ENCODE measurements at places on chromosomes 16 and 17.

DNA sequence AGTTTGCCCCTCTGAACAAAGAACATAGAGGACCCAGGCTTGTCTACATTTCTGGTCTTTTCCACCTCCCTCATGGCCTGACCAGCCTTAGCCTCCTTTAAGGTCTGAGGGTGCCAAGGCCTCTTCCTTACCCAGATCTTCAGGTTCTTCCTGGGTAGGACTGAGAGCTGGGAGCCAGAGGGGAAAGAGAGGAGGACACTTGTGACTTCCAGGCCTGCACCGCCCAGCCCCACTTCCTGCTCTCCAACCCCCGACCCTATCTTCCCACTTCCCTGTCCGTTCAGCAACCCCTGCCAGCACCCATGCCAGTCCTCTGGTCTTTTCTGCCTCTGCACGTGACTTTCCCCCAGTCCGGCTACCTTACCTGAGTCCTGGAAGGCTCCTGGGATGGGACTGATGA, 534 bp downstream of the PRSS36 start:
- no peak for DNase-seq

GRCh38 chr16:84763629-84764028, 56.2 kb upstream of the CRISPLD2 start:
- no peak for DNase-seq

DNA sequence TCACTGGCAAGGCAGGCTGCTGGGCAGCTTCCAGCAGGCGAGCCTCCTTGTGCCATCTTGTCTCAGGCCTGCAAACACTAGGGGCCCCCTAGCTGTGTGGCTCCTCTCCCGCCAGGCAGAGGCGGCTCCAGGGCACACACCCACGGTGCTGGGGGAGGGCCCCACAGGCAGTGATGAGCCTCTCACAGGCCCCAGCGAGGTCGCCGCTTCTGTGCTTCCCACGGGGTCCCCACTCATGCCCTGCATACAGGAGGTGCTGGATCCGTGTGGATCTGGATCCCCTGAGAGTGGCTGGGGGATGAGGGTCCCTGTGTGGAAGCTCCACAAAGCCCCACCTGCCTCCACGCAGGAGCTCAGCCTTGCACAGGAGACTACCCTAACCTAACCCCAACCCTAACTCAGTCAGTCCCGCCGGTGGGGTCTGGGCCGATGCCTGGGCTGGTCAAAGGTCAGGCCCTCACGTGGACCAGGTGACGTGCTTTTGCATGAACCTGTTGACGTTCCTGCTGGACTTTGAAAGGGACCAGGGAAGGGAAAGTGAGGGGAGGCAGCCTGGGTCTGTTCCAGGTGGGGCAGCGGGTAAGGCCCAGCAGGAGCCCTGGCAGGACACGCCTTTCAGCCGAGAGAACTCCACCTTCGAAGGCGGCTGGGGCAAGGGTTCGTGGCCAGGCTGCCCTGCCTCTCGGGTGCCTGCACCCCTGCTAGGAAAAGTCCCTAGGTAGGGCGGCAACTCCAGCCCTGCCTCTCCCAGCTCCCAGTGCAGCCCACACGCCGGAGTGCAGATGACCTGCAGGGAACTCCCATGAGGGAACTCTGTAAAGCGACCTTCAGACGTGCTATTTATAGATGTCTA, 5.2 kb downstream of the SECTM1 start:
- DNase-seq, result no peak

DNA sequence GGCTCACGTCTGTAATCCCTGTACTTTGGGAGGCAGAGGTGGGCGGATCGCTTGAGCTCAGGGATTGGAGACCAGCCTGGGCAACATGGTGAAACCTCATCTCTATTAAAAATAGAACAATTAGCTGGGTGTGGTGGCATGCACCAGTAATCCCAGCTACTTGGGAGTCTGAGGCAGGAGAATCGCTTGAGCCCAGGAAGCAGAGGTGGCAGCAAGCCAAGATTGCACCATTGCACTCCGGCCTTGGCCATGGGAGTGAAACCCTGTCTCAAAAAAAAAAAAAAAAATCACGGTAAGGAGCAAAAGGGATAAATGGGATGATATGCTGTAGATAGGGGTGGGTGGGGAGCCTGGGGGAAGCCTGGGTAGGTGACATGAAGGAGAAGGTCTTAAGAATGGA, 20.4 kb upstream of the TMEM98 start:
- DNase-seq, result no peak

- no peak for DNase-seq
Measured at GRCh38 chr17:6753546-6753945, 2.3 kb upstream of the XAF1 start.

GRCh38 chr17:13153036-13153435, 135.2 kb upstream of the ELAC2 start:
- peak; percentile 27 for DNase-seq

DNA sequence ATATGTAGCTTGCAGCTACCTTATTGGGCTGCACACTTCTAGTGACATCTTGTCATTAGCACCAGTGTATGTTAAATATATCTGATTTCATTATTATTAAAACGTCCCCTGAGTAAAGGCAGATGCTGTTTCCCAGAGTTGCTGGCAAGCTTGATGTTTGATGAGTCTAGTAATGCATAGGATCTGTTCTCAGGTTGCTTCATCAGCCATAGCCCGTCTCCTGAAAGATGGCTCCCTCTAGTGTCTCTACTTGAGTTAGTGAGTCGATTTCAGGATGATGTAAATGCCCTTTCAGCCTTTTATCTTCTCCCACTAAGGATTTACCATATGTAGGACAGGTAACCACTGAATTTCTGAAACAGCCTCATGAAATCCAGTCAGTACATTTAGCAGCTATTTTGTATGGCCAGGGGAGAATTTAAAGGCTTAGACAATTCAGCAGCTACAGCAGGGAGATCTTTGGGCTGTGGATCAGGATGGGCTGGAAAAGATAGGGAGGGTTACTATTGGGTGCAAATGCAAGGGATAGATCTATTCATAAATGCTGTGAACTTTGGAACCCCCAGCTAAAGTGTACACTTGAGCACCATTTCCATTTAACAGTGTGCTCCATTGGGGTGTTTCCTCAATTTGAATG, 376.3 kb downstream of the CNTNAP4 start:
- DNase-seq, result peak; percentile 7

DNA sequence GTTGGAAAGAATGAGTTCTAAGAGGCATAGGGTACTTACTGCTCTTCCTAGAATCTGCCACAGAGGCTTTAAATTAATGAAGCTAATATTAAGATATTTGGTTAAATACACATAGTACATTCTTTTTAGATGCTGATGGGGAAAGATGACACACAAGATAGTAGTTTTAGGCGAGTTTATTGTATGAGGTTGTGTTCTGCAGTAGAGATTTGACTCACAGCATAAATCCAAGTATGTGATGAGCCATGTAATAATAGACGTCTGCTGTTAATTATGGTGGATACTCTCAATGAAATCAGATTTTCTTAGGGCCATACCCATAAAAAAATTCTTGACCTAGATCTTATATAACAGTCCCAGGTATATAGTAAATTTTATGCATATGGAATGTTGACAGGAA, 8.0 kb downstream of the TNRC6C start:
- no peak for DNase-seq

- DNase-seq, result no peak
Measured at GRCh38 chr17:11747441-11747840, 149.2 kb downstream of the DNAH9 start.

DNA sequence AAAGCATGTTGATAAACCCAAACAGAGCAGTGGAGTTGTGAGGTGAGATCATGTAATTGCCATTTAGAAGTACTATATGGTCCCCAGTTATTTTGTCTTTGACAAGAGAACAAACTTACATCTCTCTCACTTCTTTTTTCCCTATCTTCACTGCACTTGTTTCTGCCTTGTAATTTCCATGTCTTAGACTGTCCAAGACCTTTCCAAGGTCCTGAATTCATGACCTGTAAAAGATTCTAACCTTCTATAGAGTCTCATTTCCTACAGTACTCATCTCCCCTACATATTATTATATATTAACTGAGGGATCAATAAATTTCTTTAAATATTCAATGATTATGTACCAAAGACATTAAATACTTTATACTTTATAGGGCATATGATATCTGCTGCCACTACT, 295.3 kb upstream of the KIF2B start:
- no peak for DNase-seq

DNA sequence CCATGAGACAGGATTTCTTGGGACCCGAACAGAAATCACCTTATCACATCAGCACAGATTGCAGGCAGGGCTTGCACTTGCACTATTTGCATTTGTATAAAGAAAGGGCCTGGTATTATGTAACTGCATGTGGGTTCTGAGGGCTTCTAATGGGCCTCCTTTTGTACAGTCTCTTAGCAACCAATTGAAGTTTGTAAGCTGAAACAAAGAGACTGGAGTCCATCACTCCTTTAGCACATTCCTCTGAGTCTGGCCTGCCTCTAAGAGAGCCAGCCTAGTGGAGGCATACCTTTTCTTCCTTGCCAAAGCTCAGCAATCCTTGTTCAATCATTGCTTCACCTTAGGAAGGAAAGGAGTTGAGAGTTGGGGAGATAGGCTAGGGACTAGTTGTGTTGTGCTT, 387.1 kb downstream of the XYLT1 start:
- no peak for DNase-seq

GRCh38 chr16:35908942-35909341, 2449.5 kb downstream of the TP53TG3F start:
- DNase-seq, result no peak

DNA sequence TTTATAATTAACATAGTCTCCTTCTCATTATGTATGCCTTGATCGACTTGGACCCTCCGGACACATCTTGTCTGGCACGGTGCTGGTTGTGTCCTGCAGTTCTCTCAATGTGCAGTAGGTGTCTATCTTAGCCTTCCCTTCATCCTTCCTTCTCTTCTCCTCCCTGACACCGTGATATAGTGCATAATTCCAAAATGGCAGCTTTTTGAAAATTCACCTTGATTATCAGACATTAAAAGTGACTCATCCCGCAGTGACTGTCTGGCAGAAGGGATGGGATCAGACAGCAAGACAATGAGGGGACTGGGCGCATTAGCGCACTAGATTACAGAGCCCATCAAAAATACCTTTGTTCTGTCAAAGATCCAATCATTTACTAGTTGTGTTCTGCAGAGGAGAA, 70.0 kb upstream of the PMFBP1 start:
- peak; percentile 70 for DNase-seq

- DNase-seq, result no peak
Measured at GRCh38 chr16:65775829-65776228, 590.7 kb upstream of the CDH5 start.

DNA sequence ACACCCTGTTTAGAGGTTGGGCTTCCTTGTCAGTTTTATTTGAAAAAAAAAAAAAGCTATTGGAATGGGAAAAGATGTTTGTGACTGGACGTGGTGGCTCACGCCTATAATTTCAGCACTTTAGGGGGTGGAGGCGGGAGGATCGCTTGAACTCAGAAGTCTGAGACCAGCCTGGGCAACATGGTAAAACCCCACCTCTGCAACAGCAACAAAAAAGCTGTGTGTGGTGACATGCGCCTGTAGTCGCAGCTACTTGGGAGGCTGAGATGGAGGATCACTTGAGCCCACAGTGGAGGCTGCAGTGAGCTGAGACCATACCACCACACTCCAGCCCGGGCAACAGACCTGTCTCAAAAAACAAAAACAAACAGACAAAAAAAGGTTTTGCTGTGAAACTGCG, 66.1 kb upstream of the SIAH1 start:
- no peak for DNase-seq

- peak; percentile 60 for DNase-seq
Measured at GRCh38 chr17:21019976-21020586, 22.7 kb downstream of the USP22 start.

DNA sequence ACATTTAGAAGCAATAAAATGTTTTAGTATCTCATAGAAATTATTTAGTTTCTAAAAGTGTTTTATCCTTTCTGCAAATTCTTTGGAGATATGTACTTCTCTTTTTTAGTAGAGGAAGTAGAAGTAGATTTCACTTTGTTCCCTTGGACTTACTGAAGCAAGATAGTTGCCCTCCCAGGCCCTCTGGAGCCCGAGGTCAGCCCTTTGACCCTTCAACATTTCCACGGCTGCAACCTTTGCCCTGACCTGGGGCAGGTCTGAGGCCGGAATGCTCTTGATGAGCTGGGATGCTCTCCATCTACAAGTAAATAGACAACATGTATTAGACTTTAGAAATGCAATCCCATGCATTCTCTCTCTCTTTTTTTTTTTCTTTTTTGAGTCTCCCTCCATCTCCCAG, 167.5 kb downstream of the CDK5R1 start:
- DNase-seq, result no peak

DNA sequence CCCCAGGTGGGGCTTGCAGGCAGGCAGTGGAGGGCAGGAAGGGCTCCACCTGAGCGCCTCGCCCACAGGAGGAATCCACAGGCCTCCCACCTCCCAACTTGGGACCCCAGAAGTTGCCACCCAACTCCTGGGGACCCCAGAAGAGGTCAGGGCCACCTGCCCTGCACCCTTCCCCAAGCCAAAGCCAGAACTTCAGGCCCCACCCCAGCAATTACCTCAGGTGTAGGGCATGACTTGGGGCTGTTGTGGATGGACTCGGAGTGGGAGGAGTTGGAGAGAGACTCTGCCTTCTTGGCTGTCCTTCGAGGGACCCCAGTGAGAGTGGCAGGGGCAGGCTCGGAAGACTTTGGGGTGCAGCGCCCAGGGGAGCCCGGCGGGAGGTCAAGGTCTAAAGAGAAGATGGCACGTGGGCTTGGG, 10.5 kb downstream of the TSPOAP1 start:
- no peak for DNase-seq

DNA sequence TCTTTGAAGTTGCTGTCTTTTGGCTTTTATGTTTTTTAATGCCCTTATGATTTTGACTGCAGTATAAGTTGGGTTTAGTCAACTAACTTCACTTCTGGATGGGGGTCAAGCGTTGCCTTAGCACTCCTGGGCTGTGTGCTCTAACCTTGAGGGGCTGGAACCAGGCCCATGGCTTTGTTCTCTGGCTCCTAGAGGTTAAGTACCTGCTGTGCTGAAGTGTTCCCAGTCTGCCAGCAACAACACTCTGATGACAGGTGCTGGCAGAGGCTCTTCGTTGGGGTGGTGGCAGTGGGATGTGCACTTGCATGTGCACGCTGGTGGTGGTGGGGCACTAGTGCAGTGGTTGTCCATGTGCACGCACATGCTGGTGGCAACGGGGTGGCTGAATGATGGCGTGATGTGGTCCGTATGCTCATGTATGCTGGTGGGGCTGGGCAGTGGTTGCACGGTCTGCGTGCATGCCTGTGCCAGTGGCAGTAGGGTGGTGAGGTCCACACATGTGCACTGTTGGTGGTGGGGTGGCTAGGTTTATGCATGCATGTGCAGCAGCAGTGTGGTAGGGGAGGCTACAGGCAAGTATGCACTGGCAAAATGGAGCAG, 447.8 kb upstream of the GOT2 start:
- no peak for DNase-seq

DNA sequence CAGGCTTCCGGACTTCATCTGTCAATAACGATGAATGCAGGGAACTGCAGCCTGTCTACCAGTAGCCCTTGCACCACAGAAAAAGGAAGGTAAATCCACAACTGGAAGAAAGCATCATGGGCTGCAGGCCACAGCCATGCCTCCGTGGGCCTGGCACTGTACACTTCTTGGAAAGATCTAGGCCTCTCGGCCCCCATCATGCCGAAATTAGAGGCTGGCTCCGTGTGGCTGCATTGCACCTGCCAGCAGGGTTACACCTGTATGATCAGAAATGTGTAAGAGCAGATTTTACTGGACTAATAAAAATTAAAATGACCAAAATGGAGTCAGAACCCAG, 52.2 kb downstream of the SDK2 start:
- DNase-seq, result no peak

All from AG20443 (cell line).